Left lung (tissue), 14 donors: ENCODE measurements at places on chromosomes 13 and 19. TPM values are rescaled to one million over a fixed set of nuclear protein-coding genes. Genes with fewer than 3 reads are reported as not detected.

Gene CD22
- polyA plus RNA-seq, result 5.2 TPM

Gene ZNF808
- polyA plus RNA-seq, result 21.6 TPM

Gene KLK4
- polyA plus RNA-seq, result not detected

Gene ZNF439
- 18.5 TPM for polyA plus RNA-seq

Gene RNF113B
- polyA plus RNA-seq, result not detected

Gene RXFP2
- not detected for polyA plus RNA-seq

Gene FAM216B
- polyA plus RNA-seq, result 10.9 TPM

Gene ATP12A
- 0.10 TPM for polyA plus RNA-seq

Gene HCST
- polyA plus RNA-seq, result 5.9 TPM

Gene ZNF701
- 20.5 TPM for polyA plus RNA-seq

Gene UBE2L5
- polyA plus RNA-seq, result 0.81 TPM

DNA sequence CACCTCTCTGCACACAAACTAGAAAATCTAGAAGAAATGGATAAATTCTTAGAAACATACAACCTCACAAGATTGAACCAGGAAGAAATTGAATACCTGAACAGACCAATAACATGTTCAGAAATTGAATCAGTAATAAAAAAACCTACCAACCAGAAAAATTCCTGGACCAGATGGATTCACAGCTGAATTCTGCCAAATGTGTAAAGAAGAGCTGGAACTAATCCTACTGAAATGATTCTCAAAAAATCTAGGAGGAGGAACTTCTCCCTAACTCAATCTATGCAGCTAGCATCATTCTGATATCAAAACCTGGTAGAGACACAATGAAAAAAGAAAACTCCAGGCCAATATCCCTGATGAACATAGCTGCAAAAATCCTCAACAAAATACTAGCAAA is 166.7 kb downstream of the RGCC start:
- DNase-seq, result no peak

DNA sequence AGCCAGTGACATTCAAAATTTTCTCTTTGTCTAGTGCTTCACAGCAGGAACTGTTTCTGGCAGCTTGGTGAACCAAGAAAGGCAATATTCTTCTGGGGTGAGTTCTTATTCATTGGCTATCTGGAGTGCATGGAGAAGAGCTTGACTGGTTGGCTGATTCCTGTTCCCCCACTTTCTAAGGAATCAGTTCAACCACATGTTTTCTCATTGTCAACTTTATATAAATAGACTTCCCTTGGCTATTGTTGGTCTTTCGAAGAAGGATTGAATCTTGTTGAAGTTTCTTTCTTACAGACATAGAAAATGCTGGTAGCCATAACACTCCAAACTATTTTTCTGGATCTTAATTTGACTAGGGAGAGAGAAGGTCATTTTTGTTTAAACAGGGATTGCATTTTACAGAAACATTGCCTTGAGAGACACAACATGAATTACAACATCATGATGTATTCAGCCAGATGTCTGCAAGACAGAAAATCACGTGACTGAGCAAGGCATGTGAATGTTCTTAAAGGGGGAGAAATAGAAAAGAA is 85.2 kb downstream of the EDNRB start:
- DNase-seq, result peak; percentile 28

DNA sequence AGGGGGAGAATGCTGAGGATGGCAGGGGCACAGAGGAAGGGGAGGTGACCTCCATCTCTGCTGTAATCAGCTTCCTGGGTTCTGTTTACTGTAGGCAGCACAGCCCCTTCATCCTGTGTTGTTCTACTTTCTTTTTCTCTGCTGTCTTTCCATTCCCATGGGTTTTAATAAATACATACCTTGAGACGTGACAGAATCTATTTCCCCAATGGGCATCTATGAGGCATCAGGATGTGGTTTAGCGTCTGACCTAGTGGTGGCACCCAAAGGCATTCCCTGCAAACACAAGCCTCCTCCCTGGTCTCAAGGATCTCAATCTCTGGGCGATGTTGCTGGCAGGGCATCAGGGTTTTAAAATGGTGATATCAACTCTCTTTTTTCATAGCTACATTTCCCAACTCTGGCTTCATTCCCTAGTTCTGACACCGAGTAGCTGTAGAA is 60.8 kb downstream of the ALOX5AP start:
- no peak for DNase-seq

DNA sequence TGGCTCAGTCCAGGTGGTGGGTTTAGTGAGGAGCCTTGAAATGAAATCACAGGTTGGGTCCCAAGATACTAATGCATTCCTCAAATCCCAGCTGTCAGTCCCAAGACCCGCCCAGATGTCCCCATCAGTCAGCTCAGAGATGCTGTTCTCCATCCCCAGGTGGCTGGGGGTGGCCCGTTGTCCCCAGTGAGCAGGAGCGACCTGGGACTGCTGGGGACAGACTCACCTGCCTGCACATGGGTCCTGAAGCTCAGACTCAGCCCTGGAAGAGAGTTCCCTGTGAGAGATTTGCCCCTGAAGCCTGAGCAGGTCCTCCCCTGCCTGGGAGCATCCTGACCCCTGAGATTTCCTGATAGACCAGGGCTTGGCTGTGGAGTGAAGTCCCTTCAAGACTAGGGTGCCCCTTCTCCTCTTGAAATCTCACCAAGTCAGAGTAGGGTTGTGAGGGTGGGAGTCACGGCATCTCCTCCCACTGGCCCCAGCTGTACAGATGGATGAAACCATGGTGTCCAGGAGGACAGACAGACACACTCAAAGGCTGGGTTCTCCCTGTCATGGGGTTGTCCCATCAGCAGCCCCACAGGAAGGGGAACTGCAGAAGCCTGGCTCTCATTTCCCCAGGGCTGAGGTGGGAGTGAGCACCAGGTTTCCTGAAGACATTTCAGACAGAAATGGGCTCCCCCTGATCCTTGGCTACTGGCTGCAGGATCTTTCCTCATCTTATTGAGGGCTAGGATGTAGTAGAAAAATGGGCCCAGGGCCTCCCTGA is 14.4 kb downstream of the LILRA5 start:
- no peak for DNase-seq

DNA sequence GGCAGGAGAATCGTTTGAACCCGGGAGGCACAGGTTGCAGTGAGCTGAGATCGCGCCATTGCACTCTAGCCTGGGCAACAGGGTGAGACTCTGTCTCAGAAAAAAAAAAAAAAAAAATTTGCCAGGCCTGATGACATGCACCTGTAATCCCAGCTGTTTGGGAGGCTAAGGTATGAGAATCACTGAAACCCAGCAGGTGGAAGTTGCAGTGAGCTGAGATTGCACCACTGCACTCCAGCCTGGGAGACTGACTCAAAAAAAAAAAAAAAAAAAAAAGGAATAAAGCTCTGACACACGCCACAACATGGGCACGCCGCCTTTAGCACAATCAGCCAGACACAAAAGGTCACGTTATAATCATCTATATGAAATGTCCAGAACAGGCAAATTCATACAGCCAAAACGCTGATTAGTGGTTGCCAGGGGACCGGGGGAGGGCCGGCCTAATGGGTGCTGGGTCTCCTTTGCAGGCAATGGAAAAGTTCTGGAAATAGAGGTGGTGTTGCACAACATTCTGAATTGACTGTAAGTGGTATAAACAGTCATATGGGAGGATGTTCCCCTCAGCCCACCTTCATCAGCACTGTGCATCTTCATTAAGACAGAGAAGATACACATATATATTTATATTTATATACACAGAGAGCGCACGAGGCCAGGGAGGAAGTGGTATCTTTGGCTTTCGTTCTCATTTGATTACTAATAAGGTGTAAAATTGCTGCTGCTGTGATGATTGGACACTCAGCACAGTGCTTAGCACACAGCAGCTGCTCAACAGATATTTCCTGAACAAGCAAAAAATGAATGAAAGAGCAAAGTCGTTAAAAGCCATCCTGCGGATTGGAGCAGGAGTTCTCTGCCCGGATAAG is 3.8 kb downstream of the HSPBP1 start:
- no peak for DNase-seq

GRCh38 chr19:43534816-43535761 is 2.1 kb downstream of the ZNF575 start:
- peak; percentile 77 for DNase-seq

GRCh38 chr19:54319892-54320670 is 7.1 kb upstream of the LILRA5 start:
- no peak for DNase-seq

GRCh38 chr13:112710855-112711527 is 21.2 kb downstream of the ATP11A start:
- peak; percentile 42 for DNase-seq

- no peak for DNase-seq
These were observed 30.5 kb upstream of the MBNL2 start for GRCh38 chr13:97191615-97192014.

GRCh38 chr13:36323951-36324566 is 22.1 kb downstream of the SPART start:
- no peak for DNase-seq

DNA sequence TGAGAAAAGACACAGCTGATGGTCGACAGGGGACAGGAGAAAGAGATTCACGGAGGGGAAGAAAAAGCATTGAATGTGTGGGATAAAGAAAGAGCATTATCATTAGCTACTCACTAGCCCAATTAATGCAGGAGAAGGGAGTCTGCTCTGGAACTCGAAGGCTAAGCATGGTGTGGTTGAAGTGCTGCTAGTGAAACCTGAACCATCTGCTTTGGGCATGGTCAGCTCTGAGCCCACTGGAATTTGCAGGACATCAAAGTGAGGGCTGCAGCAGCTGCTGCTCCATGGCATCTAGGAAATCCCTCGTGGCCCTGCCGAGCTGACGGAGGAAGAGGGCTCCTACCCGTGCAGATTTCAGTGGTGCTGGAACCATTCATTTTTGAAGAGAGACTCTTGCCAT is 320.3 kb downstream of the ATP8A2 start:
- no peak for DNase-seq

DNA sequence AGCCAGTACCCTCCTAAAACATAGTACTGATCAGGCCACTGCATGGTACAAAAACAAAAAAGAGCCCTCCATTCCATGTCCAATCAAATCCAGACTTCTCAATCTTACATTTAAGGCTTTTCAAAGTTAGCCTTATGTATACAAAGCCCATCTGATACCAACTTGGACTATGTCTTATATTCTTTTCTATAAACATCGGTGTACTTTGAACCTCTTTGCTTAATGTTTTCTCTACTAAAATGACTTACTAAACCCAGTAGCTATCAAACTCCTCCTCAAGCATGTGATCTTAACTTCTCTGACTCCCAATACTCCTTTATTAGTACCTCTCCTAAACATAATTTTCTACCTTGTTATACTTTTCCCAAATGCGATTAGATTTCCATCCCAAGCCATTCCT is 14.8 kb downstream of the TSC22D1 start:
- no peak for DNase-seq

DNA sequence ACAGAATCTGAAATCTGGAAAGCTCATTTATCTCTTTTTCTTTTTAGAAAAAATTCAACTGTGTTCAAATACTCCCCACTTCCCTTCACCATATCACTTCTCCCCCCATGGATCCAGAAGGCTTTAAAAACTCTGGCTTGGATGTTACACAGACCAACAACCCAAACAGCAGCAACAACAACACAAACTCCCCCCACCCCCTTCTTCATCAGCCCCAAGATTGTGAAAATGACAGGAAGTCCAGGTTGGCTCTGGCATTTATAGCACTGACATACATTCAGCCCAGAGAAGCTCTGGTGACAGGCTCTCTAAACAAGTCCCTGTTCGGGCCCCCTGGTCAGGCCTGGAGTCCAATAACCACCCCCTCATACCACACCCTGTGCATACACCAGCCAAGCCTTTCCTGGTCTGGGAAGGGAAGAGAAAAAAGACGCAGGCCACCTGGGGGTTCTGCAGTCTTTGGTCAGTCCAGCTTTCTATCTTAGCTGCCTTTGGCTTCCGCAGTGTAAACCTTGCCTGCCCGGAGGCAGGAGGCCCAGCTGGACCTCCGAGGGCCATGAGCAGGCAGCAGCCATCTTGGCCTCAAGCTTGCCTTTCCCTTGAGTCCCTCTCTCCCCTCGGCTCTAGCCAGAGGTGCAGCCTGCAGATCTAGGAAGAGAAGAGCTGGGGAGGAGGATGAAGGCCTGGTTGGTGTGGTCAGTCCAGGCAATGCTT is 6.8 kb downstream of the CDX2 start:
- no peak for DNase-seq

DNA sequence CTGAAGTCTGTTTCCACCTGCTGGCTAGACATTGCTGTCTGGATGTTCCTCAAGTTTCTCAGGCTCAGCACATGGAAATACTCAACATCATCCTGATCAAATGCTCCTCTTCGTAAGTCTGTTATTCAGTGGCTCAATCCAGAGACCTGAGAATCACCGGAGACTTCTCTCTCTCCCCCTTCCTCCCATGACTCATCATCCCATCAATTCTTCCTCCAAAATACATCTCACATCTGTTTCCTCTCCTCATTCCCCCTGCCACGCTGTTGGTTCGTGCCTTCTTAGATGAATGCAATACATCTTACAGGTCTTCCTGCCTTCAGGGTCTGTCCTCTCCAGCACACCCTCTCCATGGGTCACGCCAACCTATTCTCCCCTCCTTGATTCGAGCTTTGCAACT is 7.4 kb upstream of the RXFP2 start:
- no peak for DNase-seq

DNA sequence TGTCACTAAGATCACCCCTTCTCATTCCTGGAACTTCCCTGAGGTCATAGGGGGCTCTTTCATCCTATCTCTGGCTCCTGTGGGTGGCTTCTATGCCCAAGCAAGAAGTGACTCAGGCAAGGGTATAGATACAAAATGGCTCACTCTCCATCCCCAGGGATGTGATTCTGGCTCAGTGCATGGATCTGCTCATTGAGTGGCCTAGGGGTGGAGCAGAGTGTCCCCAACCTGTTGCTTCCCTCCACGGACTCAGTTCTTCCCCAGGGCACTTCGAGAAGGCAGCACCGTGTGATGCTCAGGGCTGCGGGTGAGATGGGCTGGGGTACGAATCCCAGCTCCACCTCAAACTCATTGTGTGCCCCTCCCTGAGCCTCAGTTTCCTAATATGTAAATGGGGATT is 136.4 kb downstream of the PTPRS start:
- DNase-seq, result no peak

DNA sequence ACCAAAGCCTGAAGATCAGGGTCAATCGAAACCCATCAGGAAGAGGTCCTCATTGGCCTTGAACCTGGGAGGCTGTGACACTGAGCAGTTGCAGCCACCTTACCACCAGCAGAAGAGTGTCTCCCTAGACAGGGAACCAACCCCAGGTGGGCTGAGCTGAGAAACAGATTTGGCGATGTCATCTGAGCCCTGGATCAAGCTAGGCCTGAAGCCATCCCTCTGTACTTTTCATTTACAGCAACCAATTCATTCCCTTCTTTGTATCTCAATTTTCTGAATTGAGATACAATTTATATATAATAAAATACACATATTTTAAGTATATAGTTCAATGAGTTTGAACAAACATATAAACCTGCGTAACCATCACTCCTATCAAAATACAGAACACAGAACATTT is 14.6 kb downstream of the RHPN2 start:
- DNase-seq, result no peak
